ENCODE measurements at places on chromosomes 3 and 15.

DNA sequence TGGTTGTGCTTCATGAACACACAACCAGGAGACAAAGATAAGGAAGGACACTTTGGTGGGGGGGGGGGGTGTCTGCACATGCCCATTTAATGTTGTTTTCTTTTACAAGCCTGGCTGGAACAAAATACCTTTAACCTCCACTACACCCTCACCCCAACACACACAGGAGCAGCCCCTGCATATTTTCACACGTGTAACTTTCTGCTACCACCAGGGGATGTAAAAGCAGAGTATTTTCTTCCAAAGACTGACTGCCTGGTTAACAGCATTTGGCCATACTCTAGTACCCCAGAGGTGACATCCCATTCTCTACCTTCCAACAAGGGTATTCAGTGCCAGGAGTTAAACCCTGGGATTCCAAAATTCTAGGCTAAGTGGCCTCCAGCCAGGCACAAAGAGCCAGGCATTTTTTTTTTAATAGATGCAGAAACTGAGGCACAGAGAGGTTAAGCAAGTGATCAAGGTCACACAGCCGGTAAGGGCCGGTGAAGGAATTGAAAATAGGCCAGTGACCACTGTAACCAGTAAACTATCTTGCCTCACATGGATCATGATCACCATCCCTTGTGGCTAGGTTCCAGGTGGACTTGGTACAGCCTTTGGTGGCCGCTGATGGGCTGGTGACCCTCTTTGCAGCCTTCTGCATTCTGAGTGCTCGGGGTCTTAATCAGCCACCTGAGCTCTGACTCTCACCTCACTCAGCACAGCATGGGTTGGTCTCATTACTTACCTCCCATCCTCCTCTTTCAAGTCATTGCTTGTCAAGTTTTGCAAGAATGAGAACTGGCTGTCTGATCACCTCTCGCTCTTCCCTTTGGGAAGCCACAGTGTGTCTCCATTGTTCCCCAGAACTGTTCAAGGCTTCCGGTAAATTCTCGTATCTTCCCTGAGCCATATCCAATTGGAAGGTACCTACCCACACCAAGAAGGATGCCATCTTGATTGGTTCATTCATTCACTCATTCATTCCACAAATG lies 20.4 kb downstream of the MAGI1 start:
- DNase-seq: no peak

GRCh38 chr15:34038871-34039789 lies at the start of gene AVEN:
AVEN (minus strand) TSS chr15:34039204; CDS start chr15:34039046, 158 bp downstream.
- peak; percentile 52 for DNase-seq

- no peak for DNase-seq
Observed at GRCh38 chr15:99282121-99282520, 30.8 kb downstream of the LRRC28 start.

DNA sequence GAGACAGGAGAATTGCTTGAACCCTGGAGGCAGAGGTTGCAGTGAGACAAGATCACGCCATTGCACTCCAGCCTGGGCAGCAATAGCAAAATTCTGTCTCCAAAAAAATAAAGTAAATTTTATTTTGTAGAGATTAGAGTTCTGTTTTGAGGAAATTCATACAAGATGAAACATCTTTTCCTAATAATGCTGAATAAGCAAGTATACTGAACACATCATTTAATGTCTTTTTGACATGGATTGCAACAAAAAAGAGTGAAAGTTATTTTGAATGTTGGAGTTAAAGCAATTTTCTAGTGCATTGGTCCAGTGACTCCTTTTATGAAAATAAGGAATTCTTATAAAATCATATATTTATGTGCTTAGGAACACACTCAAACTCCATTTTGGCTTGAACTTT lies 20.5 kb downstream of the LCTL start:
- DNase-seq: no peak
